ENCODE measurements at places on chromosomes 2 and 18. TPM values are rescaled to one million over a fixed set of nuclear protein-coding genes. Genes with fewer than 3 reads are reported as not detected.

The ABCB11 gene
- total RNA-seq: 0.09 TPM

The HEATR5B gene
- 20.5 TPM for total RNA-seq

The GALNT14 gene
- total RNA-seq: 6.0 TPM

The RAMP1 gene
- total RNA-seq: not detected

The INPP1 gene
- 0.50 TPM for total RNA-seq

The TRIM54 gene
- not detected for total RNA-seq

GRCh38 chr2:30565851-30566358 lies 118.9 kb downstream of the LCLAT1 start:
- H3K27ac ChIP-seq: no peak overlapping the region
- no peak for DNase-seq

DNA sequence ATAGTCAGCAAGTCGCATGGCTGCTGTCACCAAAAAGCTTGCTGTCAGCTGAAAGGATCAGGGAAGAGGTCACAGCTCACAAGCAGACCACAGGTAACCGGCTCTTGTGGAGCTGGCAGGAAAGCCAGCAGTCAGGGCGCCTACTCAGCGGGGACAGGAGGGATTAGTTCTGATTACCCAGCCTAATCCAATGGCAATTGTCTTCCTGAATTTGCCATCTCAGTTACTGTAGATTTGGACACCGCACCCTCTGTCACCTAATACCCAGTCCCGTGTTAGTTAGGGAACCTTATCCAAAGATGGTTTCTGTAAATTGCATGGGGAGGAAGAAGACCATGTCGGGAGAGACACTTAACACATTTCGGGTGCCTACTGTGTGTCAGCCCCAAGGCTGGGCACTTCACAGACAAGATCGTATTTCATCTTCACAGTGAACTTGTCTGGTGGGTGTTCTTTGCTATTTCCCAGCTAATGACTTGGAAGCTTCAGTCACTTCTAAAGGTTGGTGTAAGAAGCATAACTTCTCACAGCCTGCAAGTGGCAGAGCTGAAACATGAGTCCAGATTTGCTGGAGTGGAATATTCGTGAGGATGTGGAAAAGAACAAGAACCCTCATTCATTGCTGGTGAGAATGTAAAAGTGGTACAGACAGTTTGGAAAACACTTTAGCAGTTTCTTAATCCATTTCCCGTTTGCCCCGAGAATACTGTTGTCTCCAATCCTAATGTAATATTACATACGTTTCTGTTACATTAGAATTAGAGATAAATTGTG lies 9.9 kb downstream of the ALPK2 start:
- peaks cover 21% of the 10 kb centered on the region for H3K4me1 ChIP-seq
- peak; percentile 63 for DNase-seq

- H3K36me3 ChIP-seq: no peaks in the 10 kb centered on the region
- no peak overlapping the region for H3K4me3 ChIP-seq
- no peak for DNase-seq
- no peaks in the 10 kb centered on the region for H3K4me1 ChIP-seq
These were observed 96.9 kb upstream of the ZNF236 start for GRCh38 chr18:76725445-76725844.

DNA sequence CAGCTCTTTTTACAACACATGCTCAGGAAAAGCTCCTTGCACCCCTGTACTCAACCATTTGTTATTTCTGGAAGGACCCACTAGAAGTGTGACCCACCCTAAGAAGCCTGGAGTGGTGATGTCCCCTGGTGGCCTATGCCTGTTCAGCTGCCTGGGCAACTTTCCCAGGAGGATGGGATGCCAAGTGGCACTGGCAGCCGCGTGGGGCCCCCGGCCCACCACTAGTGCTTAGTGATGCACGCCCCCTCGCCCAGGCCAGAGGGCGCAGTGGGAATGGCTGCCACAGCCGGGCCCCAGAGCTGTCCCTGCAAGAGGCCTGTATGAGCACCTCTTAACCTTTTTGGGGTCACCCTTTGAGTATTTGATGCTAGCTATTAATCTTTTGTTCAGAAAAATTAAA lies 18.1 kb downstream of the IMPA2 start:
- no peaks in the 10 kb centered on the region for H3K36me3 ChIP-seq
- H3K27me3 ChIP-seq: no peaks in the 10 kb centered on the region
- H3K4me1 ChIP-seq: peaks cover 4% of the 10 kb centered on the region
- no peak overlapping the region for H3K4me3 ChIP-seq
- DNase-seq: no peak
- H3K27ac ChIP-seq: no peak overlapping the region

DNA sequence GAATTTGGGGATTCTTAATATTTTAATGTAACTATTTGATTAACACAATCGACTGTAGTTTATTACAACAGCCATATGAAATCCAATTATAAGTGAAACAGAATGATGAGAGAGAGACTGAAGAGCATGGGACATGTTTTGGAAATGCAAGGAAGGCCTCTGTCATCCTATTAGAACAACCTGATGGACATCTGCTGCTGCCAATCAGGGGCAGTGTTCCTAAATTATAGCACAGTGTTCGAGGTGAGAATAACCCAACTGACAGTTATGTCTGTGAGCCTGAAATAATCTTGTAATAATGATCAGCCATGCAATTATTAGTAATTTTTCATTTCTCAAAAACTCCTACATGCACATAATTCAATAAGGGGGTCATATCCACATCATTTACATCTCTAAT lies 73.6 kb downstream of the CCDC141 start:
- no peaks in the 10 kb centered on the region for H3K36me3 ChIP-seq
- no peak overlapping the region for H3K4me3 ChIP-seq
- H3K27ac ChIP-seq: no peak overlapping the region
- no peaks in the 10 kb centered on the region for H3K4me1 ChIP-seq
- no peaks in the 10 kb centered on the region for H3K27me3 ChIP-seq

DNA sequence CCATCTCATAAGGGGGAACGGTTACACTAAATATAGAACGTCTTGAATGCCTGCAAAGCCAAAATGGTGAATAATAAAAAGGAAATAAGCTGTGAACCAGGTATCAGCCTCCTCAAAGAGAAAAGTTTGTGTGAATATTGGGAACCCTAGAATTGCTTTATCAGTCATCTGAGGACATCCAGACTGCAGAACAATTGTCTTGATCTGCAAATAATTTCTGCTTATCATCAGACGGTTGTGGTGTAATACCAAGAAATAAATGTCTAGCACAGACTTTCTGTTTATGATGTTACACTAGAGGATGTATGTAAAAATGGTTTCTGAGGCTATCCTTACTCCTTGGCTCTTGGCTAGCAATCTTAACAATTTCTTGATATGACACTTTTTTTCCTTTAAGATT lies 53.5 kb upstream of the SLC25A52 start:
- no peaks in the 10 kb centered on the region for H3K4me1 ChIP-seq
- H3K27me3 ChIP-seq: no peaks in the 10 kb centered on the region
- no peak for DNase-seq
- no peak overlapping the region for H3K4me3 ChIP-seq
- no peak overlapping the region for H3K27ac ChIP-seq

- no peak overlapping the region for H3K4me3 ChIP-seq
- H3K36me3 ChIP-seq: no peaks in the 10 kb centered on the region
- no peak for DNase-seq
- H3K4me1 ChIP-seq: peaks cover 30% of the 10 kb centered on the region
- no peak overlapping the region for H3K27ac ChIP-seq
- peaks cover 31% of the 10 kb centered on the region for H3K27me3 ChIP-seq
These were observed 2.8 kb upstream of the NRP2 start for GRCh38 chr2:205679410-205680009.

GRCh38 chr2:102109016-102109415 lies 33.5 kb upstream of the IL1R1 start:
- no peak for DNase-seq
- no peaks in the 10 kb centered on the region for H3K36me3 ChIP-seq
- H3K27me3 ChIP-seq: no peaks in the 10 kb centered on the region
- peaks cover 6% of the 10 kb centered on the region for H3K4me1 ChIP-seq

DNA sequence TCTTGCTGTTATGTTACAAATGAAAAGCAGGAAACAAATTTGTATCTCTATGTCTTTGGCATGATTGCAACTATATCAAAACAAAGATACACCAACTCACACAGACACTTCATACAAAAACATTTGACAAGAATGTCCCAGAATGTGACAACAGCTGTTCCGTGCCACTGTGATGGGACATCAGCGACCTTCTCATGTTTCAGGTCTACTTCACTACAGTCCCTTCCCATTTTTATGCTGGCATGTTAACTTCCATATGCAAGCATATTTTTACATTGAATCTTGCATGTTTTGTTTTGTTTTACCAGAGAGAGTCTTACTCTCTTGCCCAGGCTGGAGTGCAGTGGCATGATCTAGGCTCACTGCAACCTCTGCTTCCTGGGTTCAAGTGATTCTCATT lies 71.2 kb downstream of the STK25 start:
- peaks cover 5% of the 10 kb centered on the region for H3K36me3 ChIP-seq
- no peak for DNase-seq
- H3K27ac ChIP-seq: no peak overlapping the region
- no peaks in the 10 kb centered on the region for H3K27me3 ChIP-seq
- no peak overlapping the region for H3K4me3 ChIP-seq

DNA sequence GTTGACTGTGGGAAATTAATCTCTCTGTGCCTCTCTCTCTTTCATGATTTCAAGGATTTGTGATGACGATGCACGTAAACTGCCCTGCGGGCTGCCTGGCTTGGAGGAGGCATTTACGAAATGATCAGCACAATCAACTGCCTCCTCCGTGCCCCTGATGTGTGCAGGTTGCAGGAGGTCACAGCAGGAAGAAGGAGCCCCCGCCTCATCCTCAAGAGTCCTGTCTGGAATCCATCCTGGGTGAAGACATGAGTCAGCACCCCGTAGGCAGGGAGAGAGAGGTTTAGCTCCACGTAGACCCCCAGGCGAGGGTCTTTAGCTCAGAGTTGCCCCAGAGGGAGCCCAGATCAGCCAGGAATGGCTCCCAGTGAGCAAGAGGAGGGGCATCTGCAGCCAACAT lies 17.1 kb upstream of the TEX51 start:
- no peak for DNase-seq
- no peak overlapping the region for H3K4me3 ChIP-seq
- peaks cover under 1% of the 10 kb centered on the region for H3K27me3 ChIP-seq
- no peak overlapping the region for H3K27ac ChIP-seq
- no peaks in the 10 kb centered on the region for H3K4me1 ChIP-seq

DNA sequence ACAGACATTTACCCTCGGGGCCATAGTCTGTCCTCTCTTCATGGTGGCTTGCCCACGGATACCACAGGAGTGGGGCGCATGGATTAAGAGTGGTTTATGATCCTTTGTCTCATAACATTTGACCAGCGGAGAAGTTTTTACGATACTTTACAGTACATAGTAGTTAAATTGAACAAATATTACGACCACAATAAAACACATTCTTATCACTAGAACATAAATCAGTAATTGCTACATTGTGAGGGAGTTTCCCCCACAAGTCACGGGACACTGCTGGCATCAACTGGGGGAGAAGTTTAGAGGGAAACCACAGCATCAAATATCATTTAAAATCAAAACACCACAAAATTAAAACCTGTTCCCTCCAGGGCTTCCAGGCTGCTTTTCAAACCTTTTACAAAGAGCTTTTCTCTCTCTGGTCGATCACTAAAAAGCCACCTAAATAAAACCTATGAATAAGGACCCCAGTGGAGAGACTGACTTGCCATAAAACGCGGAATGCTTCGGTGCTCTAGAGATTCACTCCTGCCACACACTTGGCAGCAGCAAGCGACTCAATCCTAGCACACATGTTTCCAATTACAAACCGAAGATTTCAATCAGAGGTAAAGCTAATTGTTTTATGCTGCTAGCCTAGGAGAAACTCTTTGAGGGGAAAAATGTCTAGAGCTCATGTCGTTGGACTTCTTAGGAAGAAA lies 173.7 kb upstream of the HNRNPA3 start:
- H3K27me3 ChIP-seq: no peaks in the 10 kb centered on the region
- DNase-seq: no peak
- no peaks in the 10 kb centered on the region for H3K36me3 ChIP-seq
- no peak overlapping the region for H3K27ac ChIP-seq
- no peaks in the 10 kb centered on the region for H3K4me1 ChIP-seq

DNA sequence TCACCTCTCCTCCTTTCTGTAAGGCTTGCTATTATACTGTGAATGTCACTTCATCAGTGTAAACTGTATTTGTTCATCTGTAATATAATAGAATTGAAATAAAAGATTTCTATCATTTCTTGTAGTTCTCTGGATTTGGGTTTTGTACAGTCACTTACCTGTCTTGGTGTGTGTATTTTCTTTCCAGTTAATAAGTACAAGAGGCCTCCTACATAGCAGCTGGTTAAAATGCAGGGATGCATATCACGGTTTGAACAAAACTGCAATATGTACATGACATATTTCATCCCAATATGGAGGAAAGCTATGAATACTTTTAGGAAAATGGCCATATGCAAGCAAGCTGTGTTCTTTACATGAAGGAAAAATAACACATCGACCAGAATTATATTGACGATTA lies 5.4 kb upstream of the STAT1 start:
- no peak overlapping the region for H3K27ac ChIP-seq
- H3K27me3 ChIP-seq: peaks cover 60% of the 10 kb centered on the region
- H3K4me1 ChIP-seq: no peaks in the 10 kb centered on the region
- H3K4me3 ChIP-seq: no peak overlapping the region
- no peaks in the 10 kb centered on the region for H3K36me3 ChIP-seq

- no peaks in the 10 kb centered on the region for H3K4me1 ChIP-seq
- no peak for DNase-seq
- no peak overlapping the region for H3K4me3 ChIP-seq
- H3K27me3 ChIP-seq: no peaks in the 10 kb centered on the region
- no peak overlapping the region for H3K27ac ChIP-seq
These were observed 237.5 kb downstream of the CTNNA2 start for GRCh38 chr2:79750321-79750720.

DNA sequence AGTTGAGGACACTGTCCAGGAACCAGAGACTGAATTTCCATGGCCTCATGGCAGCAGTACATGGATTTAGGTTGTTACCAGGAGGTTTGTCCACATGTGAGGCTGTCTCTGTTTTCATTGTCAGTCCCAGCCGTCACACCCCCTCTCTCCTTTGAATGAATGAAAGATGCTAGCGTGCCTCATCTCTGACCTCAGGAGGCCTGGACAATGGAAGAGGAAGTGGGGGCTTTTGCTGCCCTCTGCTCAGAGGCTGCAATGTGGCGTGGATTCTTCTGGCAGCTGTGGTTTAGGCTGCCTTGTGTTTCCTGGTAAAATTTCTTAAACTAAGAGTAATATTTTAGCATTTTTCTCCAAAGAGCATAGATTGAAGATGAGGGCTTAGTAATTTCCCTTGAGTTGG lies 47.5 kb downstream of the RAB31 start:
- no peak overlapping the region for H3K27ac ChIP-seq
- no peaks in the 10 kb centered on the region for H3K36me3 ChIP-seq
- no peak for DNase-seq
- H3K4me1 ChIP-seq: peaks cover 3% of the 10 kb centered on the region
- no peak overlapping the region for H3K4me3 ChIP-seq

GRCh38 chr2:503288-503999 lies 173.8 kb downstream of the TMEM18 start:
- no peak for DNase-seq
- H3K4me1 ChIP-seq: peaks cover 23% of the 10 kb centered on the region
- H3K27me3 ChIP-seq: peaks cover 54% of the 10 kb centered on the region

Measured in neural progenitor cell (in vitro differentiated cells).